ENCODE measurements at places on chromosomes 6 and 20. TPM values are rescaled to one million over a fixed set of nuclear protein-coding genes. Genes with fewer than 3 reads are reported as not detected.

GRCh38 chr6:118509009-118509617, 39.0 kb upstream of the PLN start:
- peak; percentile 5 for DNase-seq

DNA sequence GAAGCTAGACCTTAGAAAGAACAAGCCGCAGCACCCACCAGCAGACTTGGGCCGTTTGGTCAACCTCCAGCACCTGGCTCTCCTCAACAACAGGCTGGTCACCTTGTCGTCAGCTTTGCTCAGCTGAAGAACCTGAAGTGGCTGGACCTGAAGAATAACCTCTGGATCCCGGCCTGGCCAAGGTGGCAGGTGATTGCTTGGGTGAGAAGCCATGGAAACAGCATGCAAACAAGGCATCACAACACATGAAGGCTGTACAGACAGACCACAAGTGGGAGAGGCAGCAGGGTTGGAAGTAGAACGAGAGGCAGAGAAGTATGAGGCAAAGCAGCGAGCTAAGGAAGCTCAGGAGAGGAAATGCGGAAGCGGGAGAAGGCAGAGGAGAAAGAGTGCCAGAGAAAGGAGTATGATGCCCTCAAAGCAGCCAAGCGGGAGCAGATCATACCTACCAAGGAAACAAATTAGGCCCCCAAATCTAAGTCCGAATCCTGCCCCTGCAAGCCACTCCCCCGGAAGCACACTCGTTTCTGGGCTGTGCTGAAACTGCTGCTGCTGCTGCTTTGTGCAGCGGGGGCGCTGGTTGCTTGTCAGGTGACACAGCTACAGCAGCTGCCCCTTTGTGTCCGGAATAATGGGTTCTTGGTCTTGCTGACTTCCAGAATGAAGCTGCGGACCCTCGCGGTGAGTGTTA, 121.6 kb upstream of the LGSN start:
- DNase-seq, result no peak

- DNase-seq, result no peak
These were observed 772 bp downstream of the HINT3 start for GRCh38 chr6:125957391-125957693.

DNA sequence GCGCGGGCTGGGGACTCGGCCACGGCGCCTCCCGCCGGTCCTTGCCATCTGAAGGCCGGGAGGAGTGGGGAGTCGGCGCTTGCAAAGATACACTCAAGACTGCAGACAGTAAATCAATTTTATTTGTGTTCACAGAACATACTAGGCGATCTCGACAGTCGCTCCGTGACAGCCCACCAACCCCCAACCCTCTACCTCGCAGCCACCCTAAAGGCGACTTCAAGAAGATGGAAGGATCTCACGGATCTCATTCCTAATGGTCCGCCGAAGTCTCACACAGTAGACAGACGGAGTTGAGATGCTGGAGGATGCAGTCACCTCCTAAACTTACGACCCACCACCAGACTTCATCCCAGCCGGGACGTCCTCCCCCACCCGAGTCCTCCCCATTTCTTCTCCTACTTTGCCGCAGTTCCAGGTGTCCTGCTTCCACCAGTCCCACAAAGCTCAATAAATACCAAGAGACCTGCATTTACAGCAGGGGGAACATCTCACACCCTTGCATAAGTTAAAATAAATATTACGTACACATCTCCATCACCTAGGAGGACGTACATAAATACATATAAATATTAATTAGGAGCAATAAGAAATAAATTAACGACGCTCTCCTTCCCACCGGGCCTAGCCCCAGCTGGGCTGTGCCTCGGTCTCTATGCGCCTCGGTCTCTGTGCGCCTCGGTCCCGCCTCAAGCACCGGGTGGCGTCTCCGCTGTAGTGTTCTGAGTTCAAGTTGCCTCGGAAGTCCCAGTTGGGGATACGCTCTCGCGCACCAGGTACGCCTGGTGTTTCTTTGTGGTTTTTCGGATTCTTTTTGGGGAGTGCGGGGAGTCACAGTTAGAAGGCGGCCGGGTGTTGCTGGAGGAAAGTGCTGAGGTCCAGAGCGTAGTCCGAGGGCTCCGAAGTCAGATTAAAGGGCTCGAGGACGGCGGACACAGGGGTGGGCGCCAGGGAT, 889 bp upstream of the FLOT1 start:
- DNase-seq, result no peak

DNA sequence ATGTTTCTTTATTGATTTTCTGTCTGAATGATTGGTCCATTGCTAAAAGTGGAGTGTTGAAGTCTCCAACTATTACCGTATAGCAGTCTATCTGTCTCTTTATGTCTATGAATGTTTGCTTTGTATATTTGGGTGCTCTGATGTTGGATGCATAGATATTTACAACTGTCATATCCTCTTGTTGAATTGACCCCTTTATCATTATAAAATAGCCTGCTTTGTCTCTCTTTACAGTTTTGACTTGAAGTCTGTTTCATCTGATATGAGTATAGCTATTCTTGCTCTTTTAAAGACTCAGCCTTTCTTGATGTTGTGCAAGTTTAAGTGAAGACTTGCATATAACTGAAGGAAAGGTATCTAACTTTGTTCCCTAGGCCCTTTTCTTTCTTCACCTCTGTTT, 173.8 kb upstream of the RAB32 start:
- DNase-seq, result no peak

- no peak for DNase-seq
These were observed 12.4 kb downstream of the KIF3B start for GRCh38 chr20:32289661-32290431.

- no peak for DNase-seq
These were observed 77.9 kb upstream of the CITED2 start for GRCh38 chr6:139452148-139452876.

DNA sequence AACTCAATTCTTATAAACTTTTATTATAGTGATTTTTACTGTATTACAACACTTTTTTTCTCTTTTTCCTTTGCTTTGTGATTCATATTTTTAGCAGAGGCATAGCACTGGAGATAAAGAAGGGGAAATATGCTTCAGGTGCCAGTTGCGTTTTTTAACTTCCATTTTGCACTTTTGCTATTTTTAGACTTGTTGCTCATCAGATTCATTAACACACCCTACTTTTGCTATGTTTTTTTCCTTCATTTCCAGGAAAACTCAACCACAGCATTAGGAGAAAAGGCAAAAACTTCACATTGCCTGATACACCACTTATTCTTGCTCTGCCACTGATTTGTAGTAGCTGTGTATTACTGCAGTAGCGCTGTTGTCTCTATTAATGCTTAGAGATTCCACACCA, 8.0 kb upstream of the TMEM30A start:
- no peak for DNase-seq

DNA sequence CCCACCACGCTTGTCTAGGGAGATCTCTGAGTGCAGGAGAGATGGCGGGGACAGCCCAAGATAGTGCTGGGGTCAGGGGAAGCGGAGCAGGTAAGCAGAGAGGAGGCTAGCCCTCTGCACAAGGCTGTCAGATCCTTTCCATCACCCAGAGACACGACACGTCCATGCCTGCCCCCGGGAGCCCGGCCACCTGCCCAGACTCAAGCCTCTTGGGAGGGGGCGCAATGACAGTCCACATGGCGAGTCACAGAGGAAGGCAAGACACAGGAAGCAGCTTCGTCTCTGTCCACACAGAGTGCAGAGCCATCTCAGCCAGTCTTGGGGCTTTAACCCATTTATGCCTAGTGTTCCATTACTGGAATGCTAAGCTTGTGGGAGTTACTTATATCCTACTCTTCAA, 78.4 kb downstream of the PREX1 start:
- DNase-seq, result no peak

BPIFB2 gene
- not detected for polyA plus RNA-seq

CST1 gene
- polyA plus RNA-seq, result not detected

PRL gene
- polyA plus RNA-seq, result 0.06 TPM
